ENCODE measurements at places on chromosomes 13 and 19.
A peak's percentile ranks its signal among the peaks of the same experiment; 100 is the strongest.

GRCh38 chr13:99322297-99323103, 15.3 kb upstream of the GPR183 start:
- DNase-seq = peak; percentile 92

- DNase-seq = no peak
Measured at GRCh38 chr13:34310539-34310938, 492.6 kb downstream of the RFC3 start.

- DNase-seq = peak; percentile 81
Measured at GRCh38 chr13:90867336-90867683, 480.2 kb upstream of the MIR17HG start.

- peak; percentile 76 for DNase-seq
Measured at GRCh38 chr13:87234981-87235380, 436.2 kb upstream of the SLITRK5 start.

DNA sequence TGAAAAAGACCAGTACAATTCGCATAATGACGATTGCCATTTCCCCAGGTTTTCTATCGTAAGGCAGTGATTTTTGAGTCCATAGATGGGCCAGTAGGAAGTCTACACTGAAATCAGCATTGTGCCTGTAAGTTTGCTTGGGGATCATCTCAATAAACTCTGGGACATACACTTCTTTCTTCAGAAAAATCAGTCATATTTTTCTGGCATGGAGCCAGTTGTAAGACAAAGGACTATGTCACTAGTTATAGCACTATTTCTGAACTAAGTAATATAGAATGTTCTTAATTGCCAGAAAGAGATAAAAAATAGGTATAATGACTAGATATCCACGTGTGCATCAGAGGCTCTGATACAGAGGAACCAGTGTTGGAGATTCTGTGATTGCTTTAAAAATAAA, 243.5 kb downstream of the LMO7 start:
- no peak for DNase-seq

GRCh38 chr19:8108560-8109445, 40.6 kb downstream of the FBN3 start:
- DNase-seq = no peak

DNA sequence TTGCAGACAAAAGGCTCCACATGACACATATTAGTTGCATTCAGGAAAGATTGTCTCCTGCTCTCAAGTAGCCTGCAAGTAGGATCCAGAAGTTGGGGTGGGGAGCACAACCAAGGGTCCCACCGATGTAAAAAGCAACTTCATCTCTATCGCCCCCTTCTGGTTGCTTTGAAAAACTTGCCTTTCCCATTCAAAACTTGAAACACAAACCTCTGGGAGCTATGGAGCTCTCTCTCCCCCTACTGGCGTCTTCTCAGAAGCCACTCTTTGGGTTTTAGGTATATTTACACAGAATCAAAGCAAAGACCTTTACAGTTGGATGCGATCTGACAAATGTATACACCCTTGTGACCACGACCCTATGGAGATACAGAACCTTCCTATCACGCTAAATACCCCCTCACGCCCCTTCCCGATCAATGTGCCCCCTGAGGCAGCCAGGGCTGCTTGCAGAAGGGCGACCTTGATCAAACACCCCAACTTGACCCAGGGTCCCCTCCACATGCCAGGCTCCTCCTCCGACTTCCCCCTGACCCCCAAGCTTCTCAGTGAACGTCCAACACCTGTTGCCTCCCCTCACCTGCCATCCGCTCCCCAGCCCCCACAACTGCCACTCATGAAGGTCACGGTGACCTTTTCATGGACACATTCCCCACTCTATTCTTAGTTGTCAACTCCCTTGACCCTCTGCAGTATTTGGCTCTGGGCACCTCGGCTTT, 10.1 kb downstream of the NOSIP start:
- DNase-seq = peak; percentile 73

DNA sequence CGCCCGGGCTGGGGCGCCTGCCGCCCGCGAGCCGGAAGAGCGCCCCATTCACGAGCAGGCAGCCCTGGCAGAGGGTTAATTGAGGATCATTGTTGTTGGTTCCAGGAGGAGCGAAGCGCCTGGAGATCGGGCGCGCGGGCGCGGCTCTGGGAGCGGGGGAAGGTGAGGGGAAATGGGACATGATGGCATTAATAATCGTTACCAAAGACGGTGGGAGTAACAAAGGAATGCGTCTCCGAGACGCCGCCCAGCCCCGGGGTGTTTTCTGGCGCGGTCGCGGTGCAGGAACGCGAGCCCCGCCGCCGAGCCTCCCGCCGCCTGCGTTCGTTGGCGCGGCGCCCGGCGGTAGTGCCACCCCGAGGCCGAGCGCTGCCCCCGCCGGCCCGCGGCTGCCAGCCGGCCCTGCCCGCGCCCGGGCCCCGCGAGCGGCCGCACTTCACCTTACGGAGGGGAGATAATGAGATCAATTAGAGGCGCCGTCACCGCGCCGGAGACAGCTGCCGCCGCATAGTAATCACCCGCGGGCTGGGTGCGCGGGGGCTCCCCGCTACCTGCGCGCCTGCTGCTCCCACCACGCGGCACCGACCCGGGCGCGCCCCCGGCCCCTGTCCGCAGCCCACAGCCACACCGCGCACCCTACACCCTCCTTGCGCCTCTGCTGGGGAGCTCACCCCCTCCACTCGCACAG, 2.8 kb downstream of the ZNF536 start:
- DNase-seq = no peak

DNA sequence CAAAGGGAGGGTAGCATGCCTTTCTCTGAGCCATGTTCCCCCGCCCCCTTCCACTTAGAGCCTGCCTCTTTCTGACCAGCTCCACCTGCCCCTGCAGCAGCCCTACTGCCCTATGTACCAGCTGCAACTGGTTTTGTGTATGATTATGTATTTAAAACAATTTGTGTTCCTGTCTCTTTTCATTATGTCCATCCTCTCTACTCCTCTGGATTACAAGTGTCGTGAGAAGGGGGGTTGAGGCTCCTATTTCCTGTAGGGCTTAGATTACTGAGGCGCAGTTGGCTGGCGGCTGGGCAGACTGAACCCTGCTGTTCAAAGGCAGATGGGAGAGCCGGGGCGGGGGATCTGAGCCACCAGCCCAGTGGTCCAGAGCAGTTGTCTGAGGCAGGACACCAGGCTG, 213.3 kb downstream of the KCNRG start:
- DNase-seq = no peak

DNA sequence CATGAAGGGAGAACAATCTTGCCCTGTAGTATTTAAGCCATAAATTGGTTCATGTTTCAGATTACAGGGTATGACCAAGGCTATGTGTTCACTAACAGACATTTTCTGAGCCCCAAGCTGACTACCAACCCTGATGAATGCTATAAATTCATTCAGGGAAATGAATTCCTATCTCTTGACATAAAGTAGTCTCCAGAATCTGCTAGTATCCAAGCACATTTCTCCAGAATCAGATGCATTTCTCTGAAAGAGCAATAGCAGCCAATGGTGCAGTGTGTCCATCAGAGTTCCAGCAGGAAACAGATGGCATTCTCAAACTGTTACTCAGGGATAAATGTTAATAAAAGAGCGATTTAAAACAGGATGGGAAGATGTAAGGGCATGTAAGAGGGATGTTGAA, 226.4 kb downstream of the COG6 start:
- DNase-seq = peak; percentile 81

- DNase-seq = peak; percentile 24
Measured at GRCh38 chr19:44592451-44592890, 20.9 kb upstream of the IGSF23 start.

- DNase-seq = peak; percentile 61
Measured at GRCh38 chr13:74287724-74288169, 153.5 kb upstream of the KLF12 start.

- no peak for DNase-seq
Measured at GRCh38 chr13:79490326-79490725, 9.4 kb downstream of the NDFIP2 start.

- peak; percentile 86 for DNase-seq
Measured at GRCh38 chr19:19276386-19276785, 3.3 kb upstream of the TM6SF2 start.

GRCh38 chr13:23350009-23350408, 83.5 kb downstream of the SACS start:
- DNase-seq = no peak

- DNase-seq = peak; percentile 61
Measured at GRCh38 chr13:36752673-36753072, 66.3 kb upstream of the RFXAP start.

- DNase-seq = no peak
Measured at GRCh38 chr13:36417331-36417730, 15.0 kb upstream of the CCNA1 start.

DNA sequence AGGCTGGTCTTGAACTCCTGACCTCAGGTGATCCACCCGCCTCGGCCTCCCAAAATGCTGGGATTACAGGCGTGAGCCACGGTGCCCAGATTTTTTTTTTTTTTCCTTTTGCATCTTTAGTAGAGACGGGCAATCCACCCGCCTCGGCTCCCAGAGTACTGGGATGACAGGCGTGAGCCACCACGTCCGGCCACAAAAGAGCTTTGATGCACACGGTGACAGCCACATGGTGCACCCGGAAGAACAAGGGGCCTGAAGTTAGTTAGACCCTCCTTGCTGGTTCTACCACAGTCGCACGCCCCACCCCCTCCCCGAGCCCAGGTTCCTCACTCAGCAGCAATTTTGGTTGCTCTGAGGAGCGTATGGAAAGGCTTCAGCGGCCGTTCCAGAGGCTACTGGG, 54.2 kb upstream of the USE1 start:
- DNase-seq = no peak

DNA sequence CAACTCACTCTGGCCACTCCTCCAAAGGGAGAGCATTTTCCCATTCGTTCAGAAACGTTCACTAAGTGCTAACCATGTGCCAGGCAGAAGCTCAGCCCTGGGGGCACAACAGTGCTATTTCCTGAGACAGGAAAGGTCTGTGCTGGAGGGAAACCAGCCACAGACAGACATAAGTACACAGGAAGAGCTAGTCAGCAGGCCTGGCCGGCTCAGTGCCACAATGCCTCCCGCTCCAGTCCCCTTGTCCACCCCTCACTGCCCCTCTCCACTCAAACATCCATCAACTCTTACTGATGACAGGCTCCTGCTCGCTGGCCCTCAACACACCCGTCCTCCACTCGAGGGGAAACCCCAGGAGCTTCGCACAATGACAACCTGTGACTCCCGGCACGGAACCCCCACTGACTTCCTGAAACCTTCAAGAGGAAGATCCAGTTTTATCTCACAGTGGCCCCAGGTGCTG, 11.3 kb upstream of the PLA2G4C start:
- DNase-seq = peak; percentile 47

- DNase-seq = no peak
Measured at GRCh38 chr13:50829226-50829625, 14.3 kb downstream of the DLEU7 start.

GRCh38 chr19:6459262-6460098, at the start of gene SLC25A23:
SLC25A23 (minus strand) TSS chr19:6459792; CDS start chr19:6459628, 164 bp downstream.
- peak; percentile 66 for DNase-seq

GRCh38 chr19:54257116-54257480, at the start of gene LILRB5:
LILRB5 (minus strand) TSS chr19:54257273; CDS start chr19:54257193, 80 bp downstream.
- DNase-seq = no peak

DNA sequence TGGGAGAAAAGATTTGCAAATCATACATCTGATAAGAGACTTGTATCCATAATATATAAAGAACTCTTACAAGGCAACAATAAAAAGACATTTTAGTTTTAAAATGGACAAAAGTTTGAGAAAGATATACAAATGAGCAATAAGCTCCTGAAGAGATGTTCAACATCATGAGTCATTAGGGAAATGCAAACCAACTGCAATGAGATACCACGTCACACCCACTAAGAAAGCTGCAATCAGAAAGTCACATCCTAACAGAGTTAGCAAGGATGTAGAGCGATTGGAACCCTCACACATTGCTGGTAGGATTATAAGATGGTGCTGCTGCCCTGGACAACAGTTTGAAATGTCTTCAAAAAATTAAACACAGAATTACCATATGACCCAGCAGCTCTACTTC, 50.3 kb downstream of the GSX1 start:
- no peak for DNase-seq

GRCh38 chr19:756236-756635, 5.3 kb downstream of the MISP start:
- peak; percentile 66 for DNase-seq
